Brain microvascular endothelial cell (primary cell): ENCODE measurements at places on chromosomes 3 and 15.

- DNase-seq = no peak
These were observed 15.8 kb upstream of the ALAS1 start for GRCh38 chr3:52182196-52182595.

DNA sequence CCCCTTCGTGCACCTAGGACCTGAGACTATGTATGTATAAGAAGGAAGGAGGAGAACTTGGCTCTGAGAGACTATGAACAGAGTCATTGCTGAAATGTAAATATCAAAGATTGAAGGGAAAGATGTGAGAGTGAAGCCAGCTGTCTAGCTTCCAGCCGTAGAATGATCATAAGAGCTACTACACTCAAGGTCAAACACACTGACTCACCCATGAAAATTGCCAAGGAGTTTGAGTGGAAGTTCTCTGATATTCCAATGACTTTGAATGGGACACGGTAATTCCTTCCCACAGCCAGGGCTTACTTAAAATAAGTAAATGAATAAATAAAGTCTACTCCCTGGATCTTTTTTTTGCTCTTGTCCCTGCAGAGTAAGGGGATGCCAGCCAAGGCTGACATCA lies 398.9 kb upstream of the TPRG1 start:
- peak; percentile 73 for DNase-seq

GRCh38 chr3:114071786-114072185 lies 15.2 kb downstream of the QTRT2 start:
- no peak for DNase-seq

GRCh38 chr3:414063-414462 lies 217.5 kb downstream of the CHL1 start:
- DNase-seq = no peak

DNA sequence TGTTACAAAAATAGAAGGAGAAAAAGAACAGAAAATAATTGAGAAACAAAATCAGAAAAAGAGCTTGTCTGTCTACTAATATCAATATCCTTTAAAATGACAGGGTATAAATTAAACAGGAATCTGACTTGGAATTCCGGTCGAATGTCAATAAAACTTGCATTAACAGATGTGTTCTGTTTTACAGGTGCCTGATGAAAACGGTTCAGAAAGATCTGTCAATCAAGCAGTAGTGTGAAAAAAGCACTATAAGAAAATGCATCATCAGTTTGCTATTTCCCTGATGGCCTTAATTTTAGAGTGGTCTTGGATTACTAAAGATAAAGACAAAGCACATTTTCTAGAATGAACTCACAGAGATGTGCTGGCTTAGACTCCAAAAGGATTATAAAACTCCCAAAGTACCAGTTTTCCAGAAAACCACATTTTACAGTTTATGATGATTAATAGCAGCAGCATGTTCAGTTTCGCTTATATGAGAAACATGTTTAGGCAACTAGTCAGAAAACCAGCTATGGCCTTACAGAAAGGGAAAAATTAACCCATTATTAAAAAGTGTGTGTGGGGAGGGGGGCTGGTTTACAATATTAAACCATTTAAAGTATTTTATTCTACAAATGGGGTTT lies 8.2 kb upstream of the C3orf38 start:
- no peak for DNase-seq

- DNase-seq = no peak
These were observed 30.7 kb downstream of the SEMA7A start for GRCh38 chr15:74402873-74403587.

GRCh38 chr15:89140595-89140994 lies 52.3 kb downstream of the ABHD2 start:
- DNase-seq = no peak

- DNase-seq = no peak
These were observed 190.2 kb downstream of the KLF13 start for GRCh38 chr15:31516874-31517273.

- DNase-seq = no peak
These were observed 1.1 kb downstream of the ARMC8 start for GRCh38 chr3:138188013-138188730.

DNA sequence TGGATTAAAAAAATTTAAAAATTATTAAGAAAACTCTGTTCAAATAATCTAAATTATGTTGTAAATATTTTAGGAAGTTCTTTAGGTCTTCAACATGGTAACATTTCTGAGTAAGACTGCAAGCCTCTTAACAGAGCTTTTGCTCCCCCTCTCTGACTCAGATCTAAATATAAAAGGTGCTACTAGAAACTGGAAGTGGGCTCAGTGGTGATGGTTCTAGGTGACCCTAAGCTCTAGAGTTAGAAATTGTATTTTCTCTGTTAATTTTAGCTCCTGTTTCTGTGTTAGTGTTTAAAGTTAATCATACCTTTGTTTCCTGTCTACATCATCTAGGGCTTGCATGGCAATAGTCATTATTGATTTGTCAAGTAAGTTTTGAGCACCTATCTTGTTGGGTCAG lies 159.9 kb upstream of the MEIS2 start:
- DNase-seq = no peak

GRCh38 chr3:41138146-41138545 lies 61.2 kb upstream of the CTNNB1 start:
- no peak for DNase-seq

- DNase-seq = peak; percentile 85
These were observed 109.9 kb downstream of the TBC1D5 start for GRCh38 chr3:17632401-17633100.

DNA sequence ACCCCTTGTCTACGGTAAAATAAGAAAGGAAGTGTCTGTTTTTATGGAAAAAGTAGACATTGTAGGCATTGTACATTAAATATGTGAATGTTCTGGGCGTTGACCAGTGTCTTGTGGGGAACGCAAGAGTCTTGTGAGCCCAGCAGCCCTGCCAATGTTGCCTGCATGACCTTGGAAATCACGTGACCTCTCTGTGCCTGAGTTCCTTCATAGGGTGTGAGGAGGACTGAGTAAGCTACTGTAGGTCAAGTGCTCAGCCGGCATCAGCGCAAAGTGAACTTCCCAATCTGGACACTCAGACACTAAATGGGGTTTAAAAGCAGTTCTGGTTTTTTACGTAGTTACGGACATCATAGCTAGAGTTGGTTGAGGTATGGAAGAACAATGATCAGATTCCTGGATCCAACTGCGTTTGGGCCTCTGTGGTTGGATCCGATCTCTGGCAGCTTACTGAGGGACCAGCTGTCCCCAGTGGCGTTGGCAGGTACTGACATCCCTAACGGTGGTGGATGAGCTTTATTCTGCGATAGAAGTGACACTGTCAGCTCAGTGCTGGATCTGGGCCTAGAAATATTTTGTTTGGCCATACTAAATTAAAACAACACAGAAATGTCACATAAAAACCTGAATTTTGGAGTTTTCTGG lies 63.8 kb downstream of the SPSB4 start:
- no peak for DNase-seq

GRCh38 chr15:77030928-77031375 lies 36.0 kb downstream of the PSTPIP1 start:
- DNase-seq = no peak

GRCh38 chr3:139455855-139456254 lies 20.5 kb downstream of the RBP2 start:
- DNase-seq = no peak

- peak; percentile 26 for DNase-seq
These were observed 61.2 kb upstream of the MFGE8 start for GRCh38 chr15:88974392-88974791.

DNA sequence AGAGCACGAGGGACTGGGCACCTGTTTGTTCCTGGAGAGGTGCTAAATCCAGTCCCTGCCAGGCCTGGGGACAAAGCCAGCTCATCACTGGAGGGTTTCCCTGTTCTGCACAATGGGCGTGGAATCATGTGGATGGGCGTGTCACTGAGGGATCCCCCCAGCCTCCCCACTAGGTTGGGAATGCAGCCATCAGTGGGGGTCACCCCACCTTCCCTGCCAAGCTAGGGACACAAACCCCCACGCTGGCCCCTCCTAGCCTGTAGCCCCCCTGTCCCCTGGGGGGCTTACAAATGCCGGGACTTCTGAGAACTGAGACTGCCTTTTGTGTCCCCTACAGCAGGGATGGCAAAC lies 61.9 kb downstream of the NSMCE3 start:
- DNase-seq = no peak

- no peak for DNase-seq
These were observed 8.9 kb upstream of the TMEM45A start for GRCh38 chr3:100483529-100483928.

DNA sequence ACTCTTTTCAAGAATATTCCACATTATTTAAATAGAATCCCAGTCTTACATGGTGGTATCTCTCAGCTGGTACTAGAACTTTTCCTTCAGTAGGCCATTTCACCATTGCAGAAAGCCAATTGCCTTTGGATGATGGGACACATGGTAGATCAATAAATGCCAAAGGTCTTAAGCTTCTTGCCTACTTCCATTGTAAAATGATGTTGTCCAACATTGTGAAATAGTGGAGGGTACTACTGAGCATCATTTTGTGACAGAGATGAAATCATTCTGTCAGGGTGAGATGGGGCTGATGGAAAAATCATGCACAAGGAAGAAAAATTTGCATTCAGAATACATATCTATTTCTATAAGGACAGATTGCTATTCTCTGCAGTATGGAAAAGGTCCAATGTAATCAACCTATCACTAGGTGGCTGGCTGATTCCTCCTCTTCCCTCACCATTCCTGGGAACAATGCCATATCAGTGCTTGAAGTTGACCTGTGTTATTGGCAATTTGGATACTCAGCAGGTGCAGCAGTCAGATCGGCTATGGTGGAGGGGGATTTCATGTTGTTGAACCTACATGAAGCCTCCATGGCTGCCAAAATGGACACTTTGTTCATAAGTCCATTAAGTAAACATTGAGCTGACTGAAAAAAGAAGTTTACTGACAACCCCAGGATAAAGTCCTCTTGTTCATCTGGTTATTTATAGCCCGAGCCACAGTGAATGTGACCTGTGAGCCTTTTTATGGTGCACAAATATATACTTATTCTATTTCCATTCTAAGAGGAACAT lies 596.9 kb upstream of the ARPP21 start:
- DNase-seq = no peak

- no peak for DNase-seq
These were observed 49.2 kb downstream of the CAPN7 start for GRCh38 chr3:15255215-15255614.
